ENCODE measurements at places on chromosomes 6 and 20.

- DNase-seq = no peak
Measured at GRCh38 chr6:17589406-17590096, 10.6 kb upstream of the FAM8A1 start.

GRCh38 chr20:41054070-41054846, 25.6 kb downstream of the TOP1 start:
- DNase-seq = no peak

DNA sequence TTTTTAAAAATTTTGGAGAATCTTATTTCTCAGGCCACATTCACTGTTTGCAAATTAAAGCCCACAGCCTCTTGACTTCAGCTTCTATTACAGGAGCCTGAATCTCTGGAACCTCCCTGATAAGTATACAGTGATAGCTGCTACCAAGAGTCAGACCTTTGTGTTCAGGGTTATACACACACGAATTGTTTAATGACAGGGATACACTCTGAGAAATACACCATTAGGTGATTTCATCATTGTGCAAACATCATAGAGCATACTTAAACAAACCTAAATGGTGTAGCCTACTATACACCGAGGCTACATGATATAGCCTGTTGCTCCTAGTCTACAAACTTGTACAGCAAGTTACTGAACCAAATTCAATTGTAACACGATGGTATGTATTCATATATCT, 473.9 kb downstream of the PKHD1 start:
- DNase-seq = no peak

GRCh38 chr6:161954077-161954476, 680.2 kb upstream of the AGPAT4 start:
- DNase-seq = no peak

DNA sequence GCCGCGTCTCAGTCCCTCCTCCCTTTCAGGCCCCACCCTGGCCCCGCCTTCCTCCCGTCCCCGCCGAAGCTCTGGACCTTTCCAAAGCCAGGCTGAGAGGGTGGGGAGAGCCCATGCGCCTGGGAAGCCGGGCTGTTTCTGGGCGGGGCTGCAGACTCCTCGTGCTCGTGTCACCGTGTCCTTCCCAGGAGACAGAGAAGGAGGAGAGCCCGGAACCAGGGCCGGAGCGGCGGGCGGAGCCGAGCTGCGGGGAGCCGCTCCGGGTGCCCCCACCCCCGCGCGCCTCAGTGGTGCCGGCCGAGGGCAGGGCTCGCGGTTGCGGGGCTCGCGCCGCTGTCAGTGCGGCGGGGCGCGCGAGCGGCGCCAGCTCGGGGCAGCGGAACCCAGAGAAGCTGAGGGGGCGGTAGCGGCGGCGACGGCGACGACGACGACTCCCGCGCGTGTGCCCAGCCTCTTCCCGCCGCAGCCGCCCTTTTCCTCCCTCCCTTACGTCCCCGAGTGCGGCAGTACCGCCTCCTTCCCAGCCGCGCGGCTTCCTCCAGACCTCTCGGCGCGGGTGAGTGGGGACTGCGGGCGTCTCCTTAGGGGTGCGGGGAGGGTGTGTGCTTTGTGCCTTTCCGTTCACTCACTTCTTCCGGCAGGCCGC, at the start of gene RALY:
RALY (plus strand) TSS at position 336 of the 646 bp plus-strand sequence. CDS start 78,164 bp downstream, outside the sequence.
- peak; percentile 96 for DNase-seq

GRCh38 chr6:4920914-4921410, 82.9 kb downstream of the RPP40 start:
- no peak for DNase-seq
